ENCODE measurements at places on chromosomes 5 and 9.

DNA sequence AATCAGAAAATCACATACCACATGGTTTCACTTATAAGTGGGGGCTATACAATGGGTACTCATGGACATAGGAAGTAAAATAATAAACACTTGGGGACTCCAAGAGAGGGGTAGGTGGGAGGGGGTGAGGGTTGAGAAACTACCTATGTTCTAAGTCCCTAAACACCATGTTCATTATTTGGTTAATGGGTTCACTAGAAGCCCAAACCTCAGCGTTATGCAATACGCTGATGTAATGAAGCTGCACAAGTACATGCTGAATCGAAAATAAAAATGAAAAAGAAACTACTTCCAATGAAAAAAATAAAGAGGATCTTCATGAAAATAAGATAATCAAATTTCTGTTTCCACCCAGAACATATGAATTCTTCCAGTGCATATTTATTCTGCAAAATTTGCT, 208.5 kb downstream of the TMEM161B start:
- DNase-seq, result no peak

DNA sequence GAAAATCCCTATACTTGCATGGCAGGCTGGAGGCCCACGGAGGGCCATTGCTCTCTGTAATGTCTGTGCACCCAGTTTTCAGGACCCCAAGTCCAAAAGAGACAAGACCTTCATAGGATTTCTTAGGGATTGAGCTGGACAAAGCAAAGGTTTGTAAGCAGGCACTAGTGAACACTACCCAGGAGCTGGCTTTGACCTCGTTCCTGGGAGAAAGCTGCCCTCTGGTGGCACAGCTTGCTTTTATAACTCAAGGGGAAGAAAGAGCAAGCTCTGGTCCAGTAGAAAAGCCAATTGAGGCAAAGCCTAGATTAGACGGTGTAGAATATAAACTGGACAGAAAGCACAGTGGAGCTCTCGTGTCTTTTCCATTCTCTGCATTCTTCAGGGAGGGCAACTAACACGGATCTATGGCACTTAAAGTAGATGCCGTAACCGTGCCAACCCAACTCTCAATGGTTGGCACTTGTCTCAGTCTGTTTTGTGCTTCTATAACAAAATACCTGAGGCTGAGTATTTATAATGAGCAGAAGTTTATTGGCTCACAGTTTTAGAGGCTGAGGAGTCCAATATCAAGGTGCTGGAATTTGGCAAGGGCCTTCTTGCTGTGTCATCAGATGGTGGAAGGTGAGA, 7.9 kb downstream of the GABRP start:
- no peak for DNase-seq

DNA sequence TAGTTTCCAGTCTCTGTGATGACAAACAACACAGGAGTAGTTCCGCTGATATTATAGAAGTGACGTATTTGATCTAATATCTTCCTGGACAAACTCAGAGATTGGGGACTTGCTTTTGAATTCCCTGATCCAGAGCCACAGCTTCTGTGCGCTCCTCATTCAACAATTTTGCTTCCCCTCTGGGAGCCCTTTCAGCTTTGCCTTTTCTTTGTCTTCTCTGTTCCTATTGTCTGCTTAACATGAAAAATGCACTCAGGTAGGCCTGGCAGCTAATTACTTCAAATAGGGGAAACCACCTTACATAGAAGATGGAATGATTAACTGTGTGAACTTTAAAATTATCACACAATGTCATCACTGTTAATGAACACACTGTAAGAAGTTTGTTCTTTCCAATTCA, 192.9 kb downstream of the EPB41L4A start:
- DNase-seq, result no peak

- no peak for DNase-seq
These were observed 3.8 kb downstream of the TLE4 start for GRCh38 chr9:79575547-79575946.

DNA sequence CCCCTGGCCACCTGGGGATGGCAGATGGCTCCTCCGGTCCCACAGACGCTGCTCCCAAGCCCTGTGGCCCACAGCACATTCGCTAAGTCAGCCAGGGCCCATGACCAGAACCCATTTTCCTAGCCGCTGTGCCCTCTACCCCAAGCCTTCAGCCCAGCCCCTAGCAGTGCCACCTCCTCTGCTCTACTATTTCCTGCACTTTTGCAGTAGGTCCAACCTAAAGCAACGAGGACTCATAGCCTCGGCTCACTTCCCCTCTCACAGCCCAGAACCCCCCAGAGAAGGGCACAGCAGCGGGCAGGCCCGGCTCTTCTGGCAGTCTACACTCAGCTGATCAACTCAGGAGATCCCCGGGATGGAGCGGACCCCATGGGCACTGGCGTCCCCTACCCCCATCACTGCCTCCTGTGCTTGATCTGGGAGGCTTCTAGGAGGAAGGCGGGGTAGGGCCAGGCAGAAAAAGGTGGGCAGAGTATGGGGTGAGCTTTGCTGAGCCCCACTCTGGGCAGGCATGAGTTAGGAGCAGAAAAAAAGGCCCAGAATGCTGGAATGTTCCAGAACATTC, 111.2 kb downstream of the ZNF354C start:
- DNase-seq, result no peak

- no peak for DNase-seq
These were observed 41.6 kb upstream of the CD180 start for GRCh38 chr5:67238191-67238590.

GRCh38 chr9:134382733-134383132, 56.5 kb downstream of the RXRA start:
- DNase-seq, result no peak

GRCh38 chr5:5335700-5336264, 86.7 kb upstream of the ICE1 start:
- DNase-seq, result no peak

DNA sequence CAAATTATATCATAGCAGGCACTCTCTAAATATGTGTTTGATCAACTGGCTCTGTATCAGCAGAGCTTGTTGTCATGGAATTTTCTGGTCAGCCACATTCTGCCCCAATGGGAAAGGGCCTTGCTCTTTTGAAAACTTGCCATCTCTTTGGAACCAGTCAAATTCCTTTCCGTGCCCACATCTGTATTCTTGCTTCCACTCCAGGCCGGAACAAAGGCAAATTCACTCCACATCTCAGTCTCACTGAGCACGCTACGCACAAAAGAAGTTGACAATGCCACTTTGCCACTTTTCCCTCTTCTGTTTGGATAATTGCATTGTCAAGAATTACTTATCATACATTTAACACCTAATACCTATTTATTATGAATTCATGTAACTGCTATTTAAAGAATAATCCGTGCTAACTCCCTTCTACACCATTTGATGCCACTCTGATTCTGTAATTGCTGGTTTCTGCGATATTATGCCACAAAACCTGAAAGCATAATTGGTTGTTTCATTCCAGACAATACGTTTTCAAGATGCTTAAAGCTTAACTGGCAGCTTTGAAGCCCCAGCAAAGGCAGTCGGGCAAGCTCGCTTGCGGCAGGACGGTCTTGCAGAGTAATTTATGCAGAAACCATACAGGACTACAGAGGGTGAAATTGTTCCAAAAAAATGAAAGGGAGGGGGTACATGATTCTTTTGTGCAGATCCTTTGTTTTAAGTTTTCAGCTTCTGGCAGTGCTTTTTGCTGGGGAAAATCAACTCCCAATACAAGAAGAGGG, 277.7 kb downstream of the MSX2 start:
- DNase-seq, result no peak

GRCh38 chr9:79408200-79408599, 163.6 kb upstream of the TLE4 start:
- no peak for DNase-seq

DNA sequence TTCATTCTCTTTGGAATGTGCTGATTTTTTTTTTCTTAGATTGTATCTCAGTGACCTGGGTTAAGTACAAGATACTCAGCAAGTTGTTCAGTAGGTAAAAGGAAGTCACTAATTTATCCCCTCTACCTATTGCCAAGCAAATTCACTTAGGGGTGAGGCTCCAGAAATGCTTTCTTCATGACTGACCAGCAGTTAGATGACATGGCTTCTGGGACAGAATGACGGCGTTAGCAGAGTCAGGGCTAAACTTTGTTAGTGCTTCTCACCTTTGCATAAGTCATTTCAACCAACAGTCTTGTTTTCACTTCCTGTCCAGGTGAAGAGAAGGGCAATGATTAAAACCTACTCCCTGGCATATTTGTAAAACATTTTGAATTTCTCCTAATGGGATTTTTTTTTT, 20.2 kb upstream of the MTAP start:
- no peak for DNase-seq

DNA sequence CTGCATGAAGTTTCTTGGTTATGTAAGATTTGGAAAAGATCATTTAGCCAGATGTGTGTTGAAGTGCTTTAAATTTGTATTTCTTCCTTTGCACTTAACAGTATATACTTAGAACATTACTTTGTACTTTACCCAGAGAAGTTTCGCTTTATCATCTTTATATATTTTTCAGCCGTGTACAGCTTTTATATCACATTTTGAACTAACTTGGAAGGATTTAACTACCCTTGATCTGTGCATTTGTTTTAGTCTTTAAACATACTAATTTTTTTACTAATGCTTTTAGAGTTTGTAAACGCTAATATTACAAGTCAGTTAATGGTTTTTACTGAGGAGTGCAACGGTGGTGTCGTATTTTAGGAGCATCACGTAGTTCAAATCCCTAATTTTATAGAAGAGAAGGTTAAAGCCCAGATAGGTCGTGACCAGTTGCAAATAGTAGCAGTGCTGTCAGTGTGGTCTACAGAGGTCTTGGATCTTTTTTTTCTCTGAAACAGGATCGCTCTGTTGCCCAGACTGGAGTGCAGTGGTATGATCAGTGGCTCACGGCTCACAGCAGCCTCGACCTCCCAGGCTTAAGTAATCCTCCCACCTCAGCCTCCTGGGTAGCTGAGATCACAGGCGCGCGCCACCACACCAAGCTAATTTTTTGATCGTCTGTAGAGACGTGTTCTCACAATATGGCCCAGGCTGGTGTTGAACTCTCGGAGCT, 2.0 kb downstream of the MATR3 start:
- DNase-seq, result no peak

DNA sequence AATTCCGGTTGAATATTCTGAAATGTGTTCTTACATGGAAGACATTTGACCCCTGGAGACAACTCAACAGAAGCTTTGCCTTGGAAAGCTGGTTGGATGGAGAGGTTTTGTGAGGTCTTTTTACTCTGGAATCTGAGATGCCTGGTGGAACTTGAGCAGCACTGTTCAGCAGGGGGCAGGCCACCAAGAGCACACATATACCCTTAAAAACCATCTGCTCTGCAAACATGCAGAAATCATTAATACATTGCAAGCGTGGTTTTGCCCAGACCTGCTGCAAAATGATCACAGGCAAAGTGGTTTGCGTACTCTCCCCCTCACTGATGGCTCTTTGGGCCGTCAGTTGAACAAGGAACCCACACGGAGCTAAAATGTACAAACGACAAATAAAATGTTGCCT, 32.8 kb upstream of the DAP start:
- DNase-seq, result no peak

Measured in activated T-helper 1 cell treated with anti-CD3 and anti-CD28 coated beads, Interleukin-2, amount 50 U/mL, for 16 hours (primary cell).